ENCODE measurements at places on chromosomes 6 and 20.

DNA sequence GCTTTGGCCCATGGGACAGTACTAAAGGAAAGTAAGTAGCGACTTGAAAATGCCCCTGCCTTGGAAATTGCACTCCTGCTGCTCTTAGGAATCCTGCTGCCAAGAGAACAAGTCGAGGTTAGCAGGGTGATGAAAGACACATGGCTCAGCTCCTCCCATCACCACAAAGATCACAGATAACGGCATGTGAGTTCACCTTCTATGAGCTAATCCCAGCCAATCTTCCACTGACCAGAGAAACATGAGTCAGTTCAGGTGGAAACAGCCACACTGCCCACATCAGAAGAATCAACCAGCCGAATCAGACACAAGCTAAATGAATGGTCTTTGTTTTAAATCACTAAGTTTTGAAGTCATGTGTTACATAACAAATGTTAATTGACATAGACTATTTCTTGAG, 106.3 kb downstream of the PRKN start:
- DNase-seq: no peak

GRCh38 chr6:45657226-45657625, 279.5 kb upstream of the SUPT3H start:
- DNase-seq: no peak

- no peak for DNase-seq
Measured at GRCh38 chr6:78492351-78493017, 374.9 kb upstream of the IRAK1BP1 start.

GRCh38 chr6:23073821-23074220, 504.5 kb downstream of the HDGFL1 start:
- no peak for DNase-seq

DNA sequence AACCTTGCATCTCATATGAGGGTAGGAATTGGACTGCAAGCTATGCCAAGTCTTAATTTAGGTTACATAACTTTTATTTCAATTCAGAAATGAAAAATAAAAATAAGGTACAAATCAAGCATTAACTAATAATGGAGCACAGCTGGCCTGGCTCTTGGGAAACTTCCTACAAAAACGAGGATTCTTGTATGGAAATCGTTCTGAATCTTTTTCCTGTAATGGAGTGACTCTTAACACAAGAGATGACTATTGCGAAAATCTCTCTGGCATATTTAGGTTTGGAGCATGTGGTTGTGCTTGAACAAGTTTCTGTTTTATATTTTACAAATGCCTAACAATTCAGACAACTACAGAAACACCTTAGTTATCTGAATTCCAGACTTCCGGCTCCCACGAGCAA, 34.0 kb upstream of the PI16 start:
- DNase-seq: no peak

- no peak for DNase-seq
Measured at GRCh38 chr20:16407251-16408067, 165.8 kb downstream of the KIF16B start.

- no peak for DNase-seq
Measured at GRCh38 chr20:1946762-1947534, 46.9 kb downstream of the PDYN start.

- no peak for DNase-seq
Measured at GRCh38 chr6:135018941-135019340, 35.7 kb downstream of the HBS1L start.

GRCh38 chr6:33745548-33745947, 1.2 kb downstream of the IP6K3 start:
- DNase-seq: no peak

DNA sequence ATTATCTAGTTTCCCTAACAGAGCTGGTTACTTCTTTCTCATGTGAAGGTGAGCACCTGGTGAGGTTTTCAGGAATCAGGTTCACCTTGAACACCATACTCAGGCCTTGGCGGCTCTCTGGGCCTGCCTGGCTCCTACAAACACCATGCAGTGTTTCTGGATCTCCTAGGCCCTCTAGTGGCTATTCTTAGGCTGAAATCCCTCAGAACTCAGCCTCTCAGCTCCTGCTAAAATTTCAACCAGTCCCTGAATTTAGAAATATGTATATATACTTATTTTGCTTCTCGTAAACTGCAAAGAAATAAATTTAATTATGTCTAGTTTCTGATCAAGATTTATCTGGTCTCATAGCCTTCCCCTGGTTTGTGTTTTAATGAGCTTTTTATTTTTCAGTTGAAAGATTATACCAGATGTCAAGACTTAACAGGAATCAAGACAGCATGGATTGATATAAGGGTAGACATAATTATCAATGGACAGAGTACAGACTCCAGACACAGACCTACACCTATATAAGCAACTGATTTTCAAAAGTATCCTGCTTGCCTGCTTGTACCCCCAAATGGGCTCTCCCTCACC, 55.9 kb downstream of the ANKEF1 start:
- DNase-seq: peak; percentile 59

- no peak for DNase-seq
Measured at GRCh38 chr6:157054531-157054979, 268.8 kb downstream of the TMEM242 start.

GRCh38 chr6:168606722-168607121, 165.7 kb downstream of the SMOC2 start:
- DNase-seq: no peak

DNA sequence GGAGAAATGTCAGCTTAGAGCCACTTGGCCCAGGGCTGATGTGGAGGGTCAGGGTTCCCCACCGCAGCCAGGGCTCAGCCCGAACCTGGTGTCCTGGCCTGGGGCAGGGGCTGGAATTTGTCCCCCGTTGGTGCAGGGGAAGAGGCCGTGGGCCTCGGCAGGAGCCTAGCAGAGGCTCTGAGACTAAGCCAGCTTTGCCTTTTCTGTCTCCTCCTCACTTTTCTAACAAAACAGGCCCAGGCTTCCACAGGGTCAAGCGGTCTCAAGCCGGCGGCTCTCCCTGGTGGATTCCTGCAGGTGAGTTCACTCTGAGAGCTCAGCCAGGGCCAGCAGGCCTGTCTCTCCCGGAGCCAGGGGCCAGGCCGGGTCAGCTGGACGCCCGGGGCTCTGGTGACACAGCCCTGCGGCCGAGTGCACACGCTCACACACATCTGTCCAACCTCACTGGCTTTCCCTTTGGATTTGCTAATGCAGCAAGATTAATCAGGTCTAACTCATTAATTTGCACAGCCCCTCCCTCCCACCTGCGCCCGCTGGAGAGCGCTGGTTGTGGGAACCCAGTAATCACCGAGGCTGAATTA, 2.9 kb upstream of the CHRNA4 start:
- no peak for DNase-seq

GRCh38 chr6:158653577-158654354, 3.9 kb downstream of the SYTL3 start:
- DNase-seq: no peak

GRCh38 chr6:51480040-51480439, 607.4 kb downstream of the PKHD1 start:
- DNase-seq: no peak

- no peak for DNase-seq
Measured at GRCh38 chr6:29626948-29627754, 5.8 kb downstream of the GABBR1 start.

DNA sequence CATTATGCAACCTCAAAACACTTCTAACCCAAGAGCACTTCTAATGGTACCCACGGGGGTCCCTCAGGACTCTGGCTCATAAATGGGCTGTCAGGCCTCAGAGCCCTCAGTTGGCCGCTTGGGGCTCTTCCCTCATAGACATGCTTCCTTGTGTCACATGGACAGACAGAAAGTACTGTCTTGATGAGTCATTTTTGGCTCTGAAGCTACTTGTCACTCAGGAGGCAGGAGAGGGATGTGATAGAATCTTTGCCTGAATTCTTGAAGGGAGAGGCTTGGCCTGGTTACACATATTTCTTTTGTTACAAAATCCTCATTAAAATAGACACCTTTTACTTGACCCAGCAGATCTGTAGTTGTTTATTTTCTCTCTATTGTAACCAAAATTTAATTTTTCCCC, 15.1 kb upstream of the EDN1 start:
- no peak for DNase-seq

- no peak for DNase-seq
Measured at GRCh38 chr6:38191418-38191817, 371.9 kb downstream of the ZFAND3 start.

- no peak for DNase-seq
Measured at GRCh38 chr6:144405163-144405562, 120.0 kb downstream of the UTRN start.

DNA sequence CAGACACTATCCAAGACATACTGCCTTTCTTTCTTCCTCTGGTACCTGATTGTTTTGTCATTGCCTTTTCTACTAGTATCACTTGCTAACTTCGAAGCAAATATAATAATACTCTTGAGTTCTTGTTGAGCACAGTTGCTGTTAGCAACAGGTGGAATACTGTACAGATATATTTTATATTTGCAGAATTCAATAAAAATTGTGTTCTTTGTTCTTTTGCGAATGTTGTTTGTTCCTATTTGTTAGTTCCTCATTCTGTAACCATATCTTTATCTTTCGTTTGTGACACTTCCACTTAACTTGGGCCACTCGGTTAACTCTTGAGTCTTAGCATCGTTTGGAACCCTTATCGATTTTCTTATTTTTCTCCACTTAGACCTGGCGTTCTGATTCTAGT, 868 bp downstream of the CYB5R4 start:
- DNase-seq: no peak

DNA sequence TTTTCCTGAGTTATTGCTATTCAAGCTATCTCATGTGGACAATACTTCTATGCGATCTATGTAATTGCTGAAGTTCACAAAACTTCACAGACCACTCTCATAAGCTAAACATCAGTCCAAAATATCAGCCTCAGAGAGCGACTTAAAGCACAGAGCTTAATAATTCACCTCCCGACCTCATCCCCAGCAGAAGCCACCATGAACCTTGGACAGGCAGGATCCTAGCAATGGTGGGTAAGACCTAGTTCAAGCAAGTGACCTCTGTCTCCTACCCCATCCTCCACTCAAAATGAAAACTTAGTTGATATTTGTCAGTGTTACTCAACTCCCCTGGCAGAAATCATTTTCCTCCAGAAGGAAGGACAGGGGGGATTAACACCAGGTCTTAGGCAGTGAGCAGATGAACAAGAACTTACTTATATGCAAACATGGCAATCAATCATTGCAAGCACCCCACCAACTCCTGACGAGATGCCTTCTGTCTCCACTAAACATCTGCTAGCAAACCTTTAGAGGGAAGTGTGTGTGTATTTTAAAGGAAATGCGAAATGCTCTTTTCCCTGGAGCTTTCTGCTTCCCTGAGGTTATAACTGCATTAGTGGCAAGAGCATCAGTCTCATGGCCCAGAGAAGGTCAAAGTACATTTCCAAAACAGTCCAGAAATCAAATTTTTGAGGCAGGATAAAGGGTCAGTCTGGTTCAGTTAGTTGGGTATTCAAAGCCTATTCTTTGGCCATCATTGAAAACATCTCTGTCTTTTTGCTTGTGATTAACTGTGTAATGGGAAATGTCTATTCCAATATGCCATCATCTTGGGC, 90.0 kb downstream of the SLC22A23 start:
- DNase-seq: no peak

- no peak for DNase-seq
Measured at GRCh38 chr6:134166511-134167261, 114.3 kb upstream of the SLC2A12 start.

GRCh38 chr20:34887023-34887422, 10.6 kb downstream of the ACSS2 start:
- no peak for DNase-seq

GRCh38 chr20:64144144-64144912, 19.9 kb upstream of the MYT1 start:
- no peak for DNase-seq

DNA sequence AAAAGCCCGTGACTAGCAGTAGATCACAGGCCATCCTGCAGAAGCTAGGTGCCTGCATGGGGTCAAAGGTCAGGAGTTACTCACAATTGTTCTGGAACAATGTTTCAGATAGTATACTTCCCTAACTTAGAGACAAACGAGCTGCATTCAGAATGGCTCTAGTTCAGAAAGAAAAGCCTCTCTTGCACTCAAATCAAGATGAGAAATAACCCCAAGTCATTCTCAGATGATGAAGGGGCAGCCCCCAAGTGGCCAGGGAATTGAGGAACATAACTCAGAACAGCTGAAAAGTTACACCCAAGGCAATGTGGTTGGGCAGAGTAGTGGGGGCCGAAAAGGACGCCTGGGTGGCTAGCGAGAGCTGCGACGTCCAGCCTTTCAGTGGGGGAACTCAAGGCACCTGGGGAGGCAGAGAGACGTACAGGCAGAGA, 27.8 kb downstream of the FYN start:
- DNase-seq: no peak

- DNase-seq: no peak
Measured at GRCh38 chr6:151252634-151253033, 12.9 kb downstream of the AKAP12 start.

DNA sequence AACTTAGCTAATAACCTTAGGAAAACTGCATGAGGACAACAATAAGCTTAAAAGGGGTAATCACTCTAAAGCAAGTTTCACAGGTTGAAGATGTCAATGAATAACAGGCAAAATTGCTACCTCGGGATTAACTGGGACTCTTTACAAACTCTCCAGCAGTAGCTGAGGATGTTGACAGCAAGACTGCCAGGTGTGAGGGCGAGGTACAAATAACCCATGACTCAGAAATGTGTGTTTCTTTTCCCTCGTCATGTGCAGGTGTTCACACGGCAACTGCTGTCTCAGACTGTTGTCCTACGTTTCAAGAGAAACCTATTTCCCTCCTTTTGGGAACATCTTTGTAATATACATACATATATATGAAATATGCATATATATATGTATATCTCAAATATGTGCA, 15.9 kb downstream of the BCAS1 start:
- no peak for DNase-seq

DNA sequence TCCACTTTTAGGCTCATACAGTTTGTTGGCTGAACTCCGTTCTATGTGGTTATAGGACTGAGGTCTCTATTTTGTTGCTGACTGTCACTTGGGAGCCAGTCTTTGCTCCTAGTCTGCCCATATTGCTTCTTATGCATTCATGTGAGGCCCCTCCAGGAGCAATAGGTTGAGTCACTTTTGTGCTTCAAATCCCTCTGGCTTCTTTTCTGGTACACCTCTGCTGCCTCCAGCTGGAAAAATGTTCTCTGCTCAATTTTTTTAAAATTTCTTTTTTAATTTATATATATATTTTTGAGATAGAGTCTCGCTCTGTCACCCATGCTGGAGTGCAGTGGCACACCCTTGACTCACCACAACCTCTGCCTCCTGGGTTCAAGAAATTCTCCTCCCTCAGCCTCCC, 42.7 kb upstream of the NOX3 start:
- no peak for DNase-seq

DNA sequence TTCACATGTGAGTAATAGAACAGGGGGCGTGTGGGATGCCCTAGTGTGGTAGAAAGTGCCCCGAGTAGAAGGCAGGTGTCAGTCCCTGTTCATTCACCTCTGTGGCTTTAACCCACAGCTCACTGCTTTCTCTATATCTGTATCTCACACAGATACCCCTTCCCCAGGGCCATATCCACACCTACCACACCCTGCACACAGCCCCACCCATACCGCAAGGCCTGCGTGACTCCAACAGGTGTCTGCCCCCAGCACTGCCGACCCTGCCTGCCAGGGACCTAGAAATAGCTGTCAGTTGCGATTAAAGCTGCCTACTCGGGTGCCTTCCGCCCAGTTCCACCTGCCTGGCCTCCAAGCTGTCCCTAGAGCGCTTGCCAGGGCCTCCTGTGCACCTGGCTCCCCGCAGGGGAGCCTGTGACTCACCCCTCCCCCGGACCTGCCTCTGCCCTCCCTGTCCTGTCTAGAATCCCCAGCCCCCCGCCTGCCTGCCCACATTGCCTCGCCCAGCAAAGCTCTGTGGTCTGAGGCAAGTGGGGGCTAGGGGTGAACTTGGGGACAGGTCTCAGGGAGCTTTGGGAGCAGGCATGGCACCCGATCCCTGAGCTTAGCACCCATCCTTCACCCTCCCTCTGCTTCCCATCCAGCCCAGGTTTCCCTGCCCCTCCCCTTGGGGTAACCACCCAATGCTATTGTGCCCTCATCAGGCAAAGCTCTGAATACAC, 38.3 kb upstream of the ID1 start:
- peak; percentile 81 for DNase-seq
